Activated T-helper 1 cell treated with anti-CD3 and anti-CD28 coated beads, Interleukin-2, amount 50 U/mL, for 16 hours (primary cell): ENCODE measurements at places on chromosomes 3 and 15.

DNA sequence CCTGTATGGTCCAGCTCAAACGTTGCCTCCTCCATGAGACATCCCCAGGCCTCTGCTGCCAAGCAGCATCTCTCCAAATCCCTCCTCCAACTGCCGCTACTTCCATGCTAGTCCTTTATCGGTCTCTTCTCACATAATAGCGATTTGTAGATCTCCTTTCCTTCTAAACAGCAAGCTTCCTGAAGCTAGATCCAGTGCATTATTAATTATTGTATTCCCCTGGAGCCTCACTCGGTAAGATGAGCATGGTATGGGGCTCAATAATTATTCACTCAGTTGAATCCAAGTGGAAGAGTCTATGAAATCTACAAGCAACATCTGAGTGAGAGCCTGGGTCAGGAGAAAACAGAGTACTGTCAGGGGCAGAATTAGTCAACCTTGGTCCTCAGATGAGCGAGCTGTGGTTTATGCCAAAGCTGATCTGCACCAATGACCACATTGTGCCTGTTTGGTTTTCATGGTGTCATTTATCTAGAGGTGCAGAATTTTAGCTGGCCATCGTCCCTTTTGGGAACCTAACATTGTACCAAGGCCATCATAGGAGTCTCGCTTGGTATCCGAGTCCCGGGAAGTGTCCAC is 93.8 kb upstream of the UBE2E1 start:
- DNase-seq: no peak

DNA sequence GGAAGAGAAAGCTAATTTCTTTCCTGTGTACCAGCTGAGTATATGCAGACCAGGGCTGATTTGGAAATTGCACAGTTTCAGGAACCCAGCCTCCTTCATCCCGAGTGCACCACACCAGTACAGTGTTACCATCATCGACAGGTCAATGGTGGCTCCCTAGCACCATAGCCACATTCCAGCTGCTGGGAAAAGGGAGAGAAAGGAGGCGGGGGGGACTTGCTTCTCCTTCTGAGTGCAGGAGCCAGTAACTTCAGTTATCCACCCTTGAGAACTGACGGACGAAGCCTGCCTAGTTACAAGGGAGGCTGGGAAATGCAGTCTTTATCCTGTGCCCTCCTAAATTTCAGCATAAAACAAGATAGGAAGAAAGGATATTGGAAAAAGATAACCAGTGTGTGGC is 129.7 kb upstream of the PRICKLE2 start:
- no peak for DNase-seq

DNA sequence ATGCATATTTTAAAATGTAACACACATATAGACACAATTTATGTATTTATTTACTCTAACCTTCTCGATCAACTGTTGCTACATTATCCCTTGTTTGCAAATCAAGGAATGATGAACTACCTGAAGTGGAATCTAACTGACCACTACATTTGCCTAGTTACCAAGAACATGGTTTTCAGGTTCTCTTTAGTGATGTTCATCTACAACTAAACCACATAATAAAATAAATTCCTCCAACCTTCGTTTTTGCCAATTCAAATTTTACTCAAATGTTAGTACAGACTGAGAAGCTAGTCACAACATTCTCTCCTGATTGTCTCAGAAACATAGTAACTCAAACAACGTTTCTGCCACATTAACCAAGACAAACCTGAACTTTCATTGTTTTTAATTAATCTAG is 521.9 kb downstream of the FOXP1 start:
- no peak for DNase-seq

- no peak for DNase-seq
These were observed 78.9 kb upstream of the GSK3B start for GRCh38 chr3:120173056-120173675.

GRCh38 chr15:98969126-98969735 is 38.4 kb downstream of the PGPEP1L start:
- no peak for DNase-seq

GRCh38 chr3:30350901-30351300 is 255.5 kb upstream of the TGFBR2 start:
- DNase-seq: no peak

GRCh38 chr3:198043119-198043518 is 83.1 kb downstream of the LMLN start:
- no peak for DNase-seq

- DNase-seq: no peak
These were observed 15.2 kb upstream of the IQCF6 start for GRCh38 chr3:51794206-51794605.

- no peak for DNase-seq
These were observed 44.8 kb upstream of the TLE3 start for GRCh38 chr15:70142322-70143191.

GRCh38 chr3:72529081-72529480 is 319.2 kb downstream of the SHQ1 start:
- DNase-seq: no peak

- DNase-seq: no peak
These were observed 24.7 kb upstream of the ZBED2 start for GRCh38 chr3:111619833-111620232.

DNA sequence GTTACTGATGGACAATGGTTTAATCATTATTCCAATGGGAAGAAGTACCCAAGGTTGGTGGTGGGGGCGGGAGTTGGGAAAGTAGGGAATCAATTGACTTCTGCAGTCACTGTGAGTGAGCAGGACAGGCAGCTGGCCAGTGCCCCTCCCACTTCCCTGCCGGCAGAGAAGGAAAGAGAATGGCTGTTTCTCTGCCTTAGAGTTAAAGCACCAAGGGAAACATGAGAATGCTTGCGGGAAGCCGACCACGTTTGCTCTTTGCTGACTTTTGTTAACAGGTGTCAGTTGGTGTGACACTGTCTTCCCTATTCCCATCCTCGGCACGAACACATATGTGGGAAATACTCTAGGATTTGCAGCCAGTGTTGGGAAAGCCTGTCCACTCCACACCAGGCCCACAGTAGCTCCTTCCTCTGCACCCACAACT is 33.5 kb upstream of the MFSD1 start:
- no peak for DNase-seq

- no peak for DNase-seq
These were observed 24.3 kb downstream of the SNX33 start for GRCh38 chr15:75671730-75672602.

- DNase-seq: no peak
These were observed 137.7 kb upstream of the TMEM108 start for GRCh38 chr3:132900481-132900880.

GRCh38 chr3:52039846-52040245 is 16.5 kb downstream of the DUSP7 start:
- no peak for DNase-seq

DNA sequence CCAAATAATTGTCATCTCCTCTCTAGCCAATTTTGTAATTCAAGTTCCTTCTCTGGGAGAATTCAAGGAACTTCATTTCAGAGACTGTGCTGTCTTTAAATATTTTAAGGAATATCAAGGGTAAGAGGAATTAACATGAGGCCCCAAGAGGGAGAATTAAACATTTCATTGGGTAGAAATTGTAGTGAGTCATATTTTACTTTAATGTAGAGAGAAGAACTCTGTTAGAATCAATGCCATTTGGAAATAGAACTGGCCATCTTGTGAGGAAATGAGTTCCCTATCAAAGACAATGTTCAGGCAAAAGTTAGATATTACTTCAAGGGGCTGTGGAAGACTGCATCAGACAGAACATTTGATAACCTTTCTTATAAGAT is 43.5 kb upstream of the TP63 start:
- no peak for DNase-seq

GRCh38 chr3:169629895-169630294 is 33.6 kb downstream of the MECOM start:
- no peak for DNase-seq

DNA sequence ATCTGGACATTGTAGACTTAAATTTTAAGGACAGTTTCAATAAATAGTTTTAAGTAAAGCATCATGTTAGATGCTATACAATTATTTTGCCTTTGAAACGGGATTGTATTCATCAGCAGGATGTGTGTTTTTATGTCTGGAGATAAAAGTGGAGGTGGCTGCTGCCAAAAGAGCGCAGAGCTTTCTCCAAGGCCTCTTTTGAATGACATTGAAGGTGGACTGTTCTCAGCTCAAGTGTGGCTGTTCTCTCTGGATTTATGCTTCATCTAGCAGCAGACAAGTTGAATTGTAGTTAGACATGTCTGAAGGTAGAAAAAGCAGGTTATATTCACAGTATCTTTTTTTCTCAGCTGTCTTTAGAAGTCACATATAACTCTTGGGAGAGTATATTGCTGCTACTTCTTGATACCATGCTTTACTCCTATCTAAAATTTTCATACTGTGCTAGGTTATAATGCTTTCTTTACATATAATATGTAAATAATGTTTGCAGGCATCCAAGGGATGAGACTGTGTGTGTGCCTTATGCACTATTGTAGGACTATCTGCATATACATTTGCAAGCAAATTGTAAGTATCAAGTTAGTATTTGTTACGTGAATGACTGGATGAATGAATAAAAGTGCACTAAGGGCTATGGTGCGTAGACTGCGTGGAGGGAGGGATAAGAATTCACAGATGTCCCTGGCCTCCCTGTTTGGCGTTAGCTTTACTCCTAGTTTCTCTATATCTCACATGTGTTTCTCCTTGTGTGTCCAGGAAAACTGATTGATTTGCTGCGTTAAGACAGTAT is 340.1 kb downstream of the NAALADL2 start:
- DNase-seq: no peak

- no peak for DNase-seq
These were observed 91.0 kb upstream of the CHL1 start for GRCh38 chr3:105585-105984.

GRCh38 chr3:37963635-37964034 is 27.0 kb upstream of the VILL start:
- no peak for DNase-seq

GRCh38 chr3:104846270-104846669 is 520.4 kb upstream of the ALCAM start:
- DNase-seq: no peak

- no peak for DNase-seq
These were observed 592.8 kb downstream of the TUSC7 start for GRCh38 chr3:117302428-117302827.

DNA sequence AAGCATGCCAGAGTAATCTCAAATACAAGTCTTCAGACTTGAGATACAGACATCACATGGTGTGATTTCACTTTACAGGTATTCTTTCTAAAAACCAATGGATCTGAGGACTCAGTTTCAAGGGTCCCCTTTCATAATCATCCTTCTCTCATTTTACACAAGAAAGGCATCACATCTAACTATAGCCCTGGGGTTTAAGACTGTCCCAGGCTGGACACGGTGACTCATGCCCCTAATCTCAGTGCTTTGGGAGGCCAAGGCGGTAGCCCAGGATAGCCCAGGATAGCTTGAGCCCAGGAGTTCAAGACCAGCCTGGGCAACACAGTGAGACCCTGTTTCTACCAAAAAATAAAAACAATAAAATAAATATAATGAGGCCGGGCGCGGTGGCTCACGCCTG is 36.4 kb downstream of the UBP1 start:
- DNase-seq: no peak

DNA sequence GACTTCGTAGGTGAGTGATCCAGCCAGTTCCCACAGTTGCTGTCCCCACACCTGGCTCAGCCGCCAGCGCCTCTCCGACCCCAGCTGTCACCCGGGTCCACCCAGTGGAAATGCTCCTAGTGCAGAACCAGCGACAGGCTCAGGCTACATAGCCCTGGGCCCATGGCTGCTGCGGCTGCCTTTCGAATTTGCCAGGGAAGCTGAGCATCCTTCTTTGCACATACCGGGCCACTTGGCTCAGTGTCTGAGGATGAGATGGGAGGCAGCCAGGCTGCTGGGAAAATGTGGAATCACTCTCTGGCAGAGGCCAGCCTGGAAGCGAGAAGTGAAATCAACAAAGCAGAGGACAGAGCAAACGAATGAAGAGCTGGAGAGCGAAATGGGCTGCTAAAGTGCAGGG is 80.1 kb downstream of the ST8SIA2 start:
- no peak for DNase-seq

- no peak for DNase-seq
These were observed 60.7 kb upstream of the USP50 start for GRCh38 chr15:50607129-50607528.

DNA sequence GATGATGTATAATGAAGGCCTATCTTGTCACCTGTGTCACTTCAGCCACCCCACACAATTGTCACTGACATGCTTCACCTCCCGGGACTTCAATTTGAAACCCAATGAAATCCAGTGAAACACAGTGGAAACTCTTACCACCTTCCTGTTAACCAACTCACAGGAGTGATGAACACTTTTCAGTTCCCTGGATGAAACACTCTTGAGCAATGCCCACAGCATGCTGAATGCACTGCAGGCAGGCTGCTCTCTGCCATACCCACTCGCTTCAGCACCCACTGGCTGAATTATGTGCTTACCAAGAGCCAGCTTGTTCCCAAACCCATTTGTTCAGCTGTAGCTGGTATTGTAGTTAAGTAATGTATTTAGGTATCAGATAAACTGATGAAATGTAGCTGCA is 47.0 kb downstream of the MAP2K1 start:
- no peak for DNase-seq

DNA sequence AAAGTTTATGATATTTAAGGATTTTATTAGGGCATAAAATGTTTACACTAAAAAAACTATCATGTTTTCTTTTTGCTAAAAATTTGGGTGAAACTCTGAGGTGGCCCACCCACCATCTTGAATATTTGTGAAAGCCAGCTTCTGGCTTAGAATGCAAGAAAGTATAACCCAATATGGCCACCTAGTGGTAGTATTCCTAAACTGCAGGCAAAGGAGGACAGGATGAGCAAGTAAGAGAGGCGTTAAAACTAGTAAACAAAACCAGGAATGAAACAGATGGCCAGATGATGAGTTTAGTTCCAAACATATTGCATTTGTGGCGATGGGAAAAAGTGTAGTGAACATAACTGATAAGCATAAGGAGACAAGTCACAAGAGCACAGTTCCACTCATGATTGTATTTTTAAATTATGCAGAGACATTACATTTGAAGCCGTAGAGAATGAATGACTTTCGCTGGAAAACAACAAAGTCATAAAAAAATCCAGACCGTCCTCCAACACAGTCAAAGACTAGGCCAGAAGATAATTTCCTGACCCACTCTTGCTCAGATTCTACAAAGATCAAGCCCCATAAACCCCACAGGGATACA is 103.3 kb upstream of the PRTG start:
- DNase-seq: no peak

- no peak for DNase-seq
These were observed 135.3 kb downstream of the PLCH1 start for GRCh38 chr3:155609586-155609985.
